ENCODE measurements at places on chromosomes 6 and 20. TPM values are rescaled to one million over a fixed set of nuclear protein-coding genes. Genes with fewer than 3 reads are reported as not detected.

The FKBP1A gene
- 78.4 TPM for total RNA-seq

The TLDC2 gene
- not detected for total RNA-seq

GRCh38 chr6:16041327-16041726, 87.6 kb upstream of the MYLIP start:
- no peaks in the 10 kb centered on the region for H3K36me3 ChIP-seq
- H3K27ac ChIP-seq: no peak overlapping the region
- DNase-seq: no peak

DNA sequence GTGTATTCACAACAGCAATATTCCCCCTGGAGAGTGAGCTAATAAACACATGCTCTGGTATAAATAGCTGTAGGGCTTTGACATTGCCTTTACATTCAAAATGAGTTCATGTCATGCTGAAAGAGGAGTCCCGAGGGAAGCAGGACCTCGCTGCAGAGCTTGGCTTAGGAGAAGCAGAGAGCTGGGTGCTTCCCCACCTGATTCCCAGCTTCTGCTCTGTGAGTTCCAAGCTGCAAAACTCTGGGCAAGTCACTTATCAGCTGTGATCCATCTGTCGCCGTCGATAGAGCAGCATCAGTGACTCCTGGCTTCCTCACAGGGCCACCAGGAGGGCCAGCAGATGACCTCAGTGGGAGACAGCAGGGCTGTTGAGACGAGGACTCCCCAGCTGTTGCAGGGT, 241.8 kb downstream of the ANKRD60 start:
- no peaks in the 10 kb centered on the region for H3K27me3 ChIP-seq
- no peak overlapping the region for H3K27ac ChIP-seq
- H3K4me1 ChIP-seq: no peaks in the 10 kb centered on the region
- no peak for DNase-seq
- no peak overlapping the region for H3K4me3 ChIP-seq
- no peaks in the 10 kb centered on the region for H3K36me3 ChIP-seq

The CTAGE9 gene
- not detected for total RNA-seq

DNA sequence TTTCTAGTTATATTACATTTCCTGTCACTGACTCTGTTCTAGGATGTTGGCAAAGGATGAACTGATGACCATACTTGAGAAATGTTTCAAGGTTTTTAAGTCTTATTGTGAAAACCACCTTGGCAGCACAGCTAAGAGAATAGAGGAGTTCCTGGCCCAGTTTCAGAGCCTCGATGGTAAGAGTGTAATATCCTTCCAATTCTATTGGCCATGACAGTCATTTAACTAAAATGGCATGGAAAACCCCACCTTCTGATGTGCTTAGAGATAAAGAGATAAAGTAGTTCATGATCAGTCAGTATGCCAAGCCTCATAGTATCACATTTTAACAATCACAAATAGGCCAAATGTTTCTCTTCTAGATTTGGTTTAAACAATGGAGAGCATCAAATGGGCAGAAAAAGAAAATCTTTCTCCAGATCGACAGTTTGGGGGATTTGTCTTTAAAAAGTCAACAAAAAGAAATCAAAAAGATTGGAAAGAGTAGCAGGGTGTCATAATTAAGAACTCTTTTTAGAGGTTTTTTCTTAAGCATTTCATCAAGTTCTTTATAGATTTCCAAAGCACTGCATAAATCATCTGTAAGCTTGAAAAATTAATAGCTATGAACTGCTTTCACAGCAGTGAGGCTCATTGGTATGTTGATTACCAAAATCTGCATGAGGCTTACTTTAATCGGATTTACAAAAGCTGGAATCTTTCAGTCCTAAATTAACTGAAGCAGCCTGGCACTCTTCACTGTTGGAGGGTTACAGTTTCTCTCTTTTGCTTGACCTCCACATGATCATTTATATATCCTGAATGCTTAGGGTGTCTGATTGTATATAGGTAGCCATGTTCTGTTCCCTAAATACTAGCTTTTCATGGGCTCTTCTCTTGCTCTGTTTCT, 48.7 kb downstream of the AKIRIN2 start:
- no peaks in the 10 kb centered on the region for H3K27me3 ChIP-seq
- H3K27ac ChIP-seq: no peak overlapping the region
- no peak overlapping the region for H3K4me3 ChIP-seq

DNA sequence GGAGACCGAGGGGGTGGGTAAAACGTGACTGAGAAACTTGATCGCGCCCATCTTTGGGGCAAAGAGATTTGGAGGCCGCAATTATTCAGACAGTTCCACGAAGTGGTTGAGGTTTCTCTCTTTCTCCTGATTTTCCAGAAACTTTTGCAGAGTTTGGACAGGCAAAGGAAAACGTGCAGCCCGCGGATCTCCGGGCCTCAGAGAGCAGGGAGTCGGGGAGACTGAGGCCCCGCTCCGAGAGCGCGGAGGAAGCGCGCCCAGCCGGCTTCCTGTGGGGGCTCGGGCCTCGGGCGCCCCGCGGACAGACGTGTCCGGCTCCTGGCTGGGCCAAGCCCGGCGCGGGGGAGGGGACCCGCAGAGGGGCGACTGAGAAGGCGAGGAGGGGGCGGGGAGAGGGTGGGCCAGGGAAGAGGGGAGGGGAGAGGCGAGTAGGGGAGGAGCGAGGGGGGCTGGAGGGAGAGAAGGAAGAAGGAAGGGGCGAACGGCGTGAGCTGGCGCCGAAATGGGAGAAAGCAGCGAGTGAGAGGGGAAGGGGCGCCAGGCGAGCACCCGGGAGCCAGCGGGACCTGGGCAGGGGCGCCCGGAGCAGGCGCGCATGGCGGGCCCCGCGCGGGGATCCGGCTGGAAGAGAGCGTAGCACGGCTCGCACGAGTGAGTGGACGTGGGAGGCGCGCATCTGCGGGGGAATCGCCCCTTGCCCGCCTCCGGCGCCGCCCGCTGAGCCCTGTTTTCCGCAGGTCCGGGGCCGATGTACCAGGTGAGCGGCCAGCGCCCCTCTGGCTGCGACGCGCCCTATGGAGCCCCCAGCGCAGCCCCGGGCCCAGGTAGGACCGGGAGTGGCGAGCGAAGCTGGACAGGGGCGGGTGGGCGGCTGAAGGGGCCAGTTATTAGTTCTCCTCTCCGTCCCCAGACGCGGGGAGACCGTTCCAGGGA, at the start of gene MDFI:
MDFI (plus strand) TSS at position 467 of the 933 bp plus-strand sequence; CDS start at position 749, 282 bp downstream.
- H3K4me1 ChIP-seq: peaks cover 10% of the 10 kb centered on the region
- peak within 1 kb of the TSS; percentile 64 for H3K4me3 ChIP-seq
- DNase-seq: no peak

DNA sequence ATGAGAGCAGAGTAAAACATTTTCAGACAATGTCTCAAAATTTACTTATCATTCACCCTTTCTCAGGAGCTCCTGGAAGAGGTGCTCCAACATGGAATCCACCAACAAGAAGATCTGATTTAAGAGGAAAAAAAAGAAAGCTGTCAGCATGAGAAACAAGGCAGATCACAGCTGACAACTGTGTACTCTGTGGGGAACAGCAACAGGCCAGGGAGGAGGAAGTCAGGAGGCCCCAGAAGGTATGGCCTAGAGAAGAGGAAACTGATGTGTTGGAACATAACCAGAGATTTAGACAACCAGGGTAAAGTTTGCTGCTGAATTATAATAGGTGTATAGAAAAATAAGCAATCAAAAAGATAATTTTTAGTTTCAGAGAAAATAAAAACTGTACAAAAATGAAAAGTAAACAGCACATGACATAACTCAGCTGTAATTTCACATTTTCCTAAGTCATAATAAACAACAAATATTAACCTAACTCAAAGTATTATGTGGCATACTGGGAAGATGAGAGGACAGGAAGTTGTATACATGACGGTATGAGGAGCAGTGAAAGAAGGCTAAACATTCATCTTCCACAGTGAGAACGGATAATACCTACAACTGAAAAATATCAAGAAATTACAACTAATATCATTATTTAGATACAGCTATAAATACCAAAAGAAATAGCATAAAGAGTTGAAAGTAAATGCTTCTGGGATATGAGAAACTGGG, 113.6 kb upstream of the EMILIN3 start:
- H3K4me3 ChIP-seq: no peak overlapping the region
- no peaks in the 10 kb centered on the region for H3K27me3 ChIP-seq
- H3K36me3 ChIP-seq: peaks cover 3% of the 10 kb centered on the region
- DNase-seq: no peak
- H3K27ac ChIP-seq: no peak overlapping the region

DNA sequence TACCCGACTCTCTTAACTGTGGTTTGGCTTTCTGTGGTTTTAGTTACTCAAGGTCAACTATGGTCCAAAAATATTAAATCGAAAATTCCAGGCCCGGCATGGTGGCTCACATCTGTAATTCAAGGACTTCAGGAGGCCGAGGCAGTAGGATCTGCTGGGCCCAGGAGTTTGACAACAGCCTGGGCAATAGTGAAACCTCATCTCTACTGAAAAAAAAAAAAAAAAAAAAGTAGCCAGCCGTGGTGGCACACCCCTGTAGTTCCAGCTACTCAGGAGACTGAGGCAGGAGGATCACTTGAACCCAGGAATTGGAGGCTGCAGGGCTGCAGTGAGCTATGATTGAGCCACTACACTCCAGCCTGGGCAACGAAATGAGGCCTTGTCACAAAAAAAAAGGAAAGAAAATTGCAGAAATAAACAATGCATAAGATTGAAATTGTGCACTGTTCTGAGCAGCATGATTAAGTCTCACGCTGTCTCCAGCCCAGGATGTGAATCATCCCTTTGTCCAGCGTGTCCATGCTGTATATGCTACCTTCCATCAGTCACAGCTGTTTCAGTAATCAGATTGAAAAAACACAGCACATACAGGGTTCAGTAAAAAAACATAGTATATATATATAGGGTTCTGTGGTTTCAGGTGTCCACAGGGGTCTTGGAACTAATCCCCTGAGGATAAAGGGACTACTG, 40.7 kb downstream of the RGS17 start:
- no peaks in the 10 kb centered on the region for H3K36me3 ChIP-seq
- H3K4me1 ChIP-seq: no peaks in the 10 kb centered on the region
- H3K27ac ChIP-seq: no peak overlapping the region
- no peak overlapping the region for H3K4me3 ChIP-seq
- DNase-seq: no peak
- no peaks in the 10 kb centered on the region for H3K27me3 ChIP-seq

DNA sequence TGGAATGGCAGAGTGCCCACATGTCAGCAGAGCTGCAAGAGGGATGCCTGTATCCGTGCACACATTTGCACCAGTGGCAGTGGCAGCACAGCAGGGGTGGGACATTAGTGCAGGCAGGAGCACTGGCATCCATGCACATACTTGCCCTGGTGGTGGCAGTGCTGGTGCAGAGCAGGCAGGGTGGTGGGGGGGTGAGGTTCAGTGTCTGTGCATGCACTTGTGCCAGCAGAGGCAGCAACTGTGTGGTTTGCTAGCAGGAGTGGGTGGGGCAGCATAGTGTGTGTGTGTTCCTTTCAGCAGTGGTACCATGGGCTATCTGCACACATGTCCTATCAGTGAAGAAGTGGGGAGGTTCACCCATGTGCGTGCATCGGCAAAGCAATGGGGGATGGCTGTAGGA, 151.6 kb downstream of the EPM2A start:
- no peak for DNase-seq
- H3K4me3 ChIP-seq: no peak overlapping the region
- no peaks in the 10 kb centered on the region for H3K36me3 ChIP-seq

The LGSN gene
- not detected for total RNA-seq

The FERMT1 gene
- 0.13 TPM for total RNA-seq

DNA sequence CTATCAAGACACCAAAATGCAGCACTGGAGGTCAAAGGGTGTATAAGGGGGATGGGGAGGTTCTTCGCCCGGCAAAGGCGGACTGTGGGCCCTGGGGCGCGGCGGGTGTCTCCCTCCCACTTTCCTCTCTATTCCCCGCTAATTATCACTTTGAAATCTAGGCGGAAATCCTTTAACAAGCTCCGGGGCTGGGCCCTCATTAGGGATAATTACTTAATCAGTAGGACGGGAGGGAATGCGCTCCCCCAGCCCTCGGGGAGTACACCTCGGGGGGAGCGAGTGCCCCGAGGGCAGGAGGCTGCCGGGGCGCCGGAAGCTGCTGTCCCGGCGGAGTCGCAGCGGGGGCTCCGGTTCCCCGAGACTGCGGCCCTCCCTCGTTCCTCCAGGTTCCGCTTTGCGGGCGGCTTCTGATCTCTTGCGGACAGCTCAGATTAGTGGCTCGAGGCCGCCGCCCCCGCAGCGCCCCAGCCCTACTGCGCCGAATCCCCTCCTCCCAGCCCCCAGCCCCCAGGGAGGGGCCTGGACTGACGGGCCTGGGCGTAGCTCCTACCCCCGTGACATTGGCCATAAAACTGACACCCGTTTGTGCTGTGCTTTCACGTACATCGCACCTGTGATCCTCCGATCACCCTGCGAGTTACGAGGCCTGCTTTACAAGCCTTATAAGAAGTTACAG, 14.7 kb downstream of the MUCL3 start:
- H3K36me3 ChIP-seq: no peaks in the 10 kb centered on the region
- H3K4me1 ChIP-seq: peaks cover 8% of the 10 kb centered on the region
- peak; percentile 86 for DNase-seq
- no peaks in the 10 kb centered on the region for H3K27me3 ChIP-seq
- peak overlapping the region; percentile 59 for H3K4me3 ChIP-seq

The PBOV1 gene
- total RNA-seq: not detected

- no peak overlapping the region for H3K27ac ChIP-seq
- no peak for DNase-seq
- no peaks in the 10 kb centered on the region for H3K4me1 ChIP-seq
- H3K27me3 ChIP-seq: peaks cover 5% of the 10 kb centered on the region
These were observed 5.4 kb downstream of the TRIM15 start for GRCh38 chr6:30168741-30169140.

DNA sequence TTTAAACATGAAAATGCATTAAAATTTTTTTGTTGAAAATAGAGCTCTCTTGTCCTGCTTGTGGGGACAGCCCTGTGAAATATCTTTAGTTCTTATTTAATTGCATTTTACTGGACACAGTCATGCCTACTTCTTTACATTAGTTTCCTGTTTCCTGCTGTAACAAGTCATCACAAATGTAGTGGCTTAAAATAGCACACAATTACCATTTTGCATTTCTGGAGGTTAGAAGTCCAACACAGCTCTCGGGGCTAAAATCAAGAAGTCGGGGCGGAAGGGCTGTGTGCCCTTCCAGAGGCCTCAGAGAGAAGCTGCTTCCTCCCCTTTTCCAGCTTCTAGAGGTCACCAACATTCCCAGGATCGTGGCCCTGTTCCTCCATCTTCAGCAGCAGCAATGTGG, 29.4 kb downstream of the PNLDC1 start:
- no peaks in the 10 kb centered on the region for H3K27me3 ChIP-seq
- no peaks in the 10 kb centered on the region for H3K36me3 ChIP-seq
- peaks cover 7% of the 10 kb centered on the region for H3K4me1 ChIP-seq
- H3K27ac ChIP-seq: no peak overlapping the region

GRCh38 chr6:134093007-134093573, 40.7 kb upstream of the SLC2A12 start:
- no peaks in the 10 kb centered on the region for H3K27me3 ChIP-seq
- H3K36me3 ChIP-seq: no peaks in the 10 kb centered on the region
- no peak overlapping the region for H3K4me3 ChIP-seq
- H3K27ac ChIP-seq: no peak overlapping the region
- no peaks in the 10 kb centered on the region for H3K4me1 ChIP-seq
- DNase-seq: no peak
